ENCODE measurements at places on chromosomes 4 and X.

- DNase-seq: no peak
Measured at GRCh38 chrX:17882680-17883079, 21.6 kb upstream of the RAI2 start.

GRCh38 chr4:53346920-53347852, 18.7 kb downstream of the SCFD2 start:
- DNase-seq: no peak

GRCh38 chr4:83723609-83724008, 187.7 kb downstream of the GPAT3 start:
- no peak for DNase-seq

DNA sequence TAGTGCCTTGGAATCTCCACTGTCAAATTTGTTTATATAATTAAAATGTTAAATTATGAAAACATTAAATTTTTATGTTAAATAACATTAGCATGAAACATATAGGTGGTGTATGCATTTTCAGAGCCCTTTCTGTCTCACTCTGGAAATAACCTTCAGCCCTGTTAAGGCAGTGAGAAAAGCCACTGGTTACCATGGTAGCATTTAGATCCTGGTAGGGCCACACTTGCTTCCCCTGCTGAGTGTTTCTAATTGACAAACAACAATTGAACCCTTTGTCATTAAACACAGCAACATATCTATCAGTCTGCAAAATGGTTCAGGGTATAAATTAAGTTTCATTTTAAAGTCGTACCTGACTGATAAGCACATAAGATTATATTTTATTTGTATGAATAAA, 63.5 kb downstream of the PDK3 start:
- DNase-seq: no peak

DNA sequence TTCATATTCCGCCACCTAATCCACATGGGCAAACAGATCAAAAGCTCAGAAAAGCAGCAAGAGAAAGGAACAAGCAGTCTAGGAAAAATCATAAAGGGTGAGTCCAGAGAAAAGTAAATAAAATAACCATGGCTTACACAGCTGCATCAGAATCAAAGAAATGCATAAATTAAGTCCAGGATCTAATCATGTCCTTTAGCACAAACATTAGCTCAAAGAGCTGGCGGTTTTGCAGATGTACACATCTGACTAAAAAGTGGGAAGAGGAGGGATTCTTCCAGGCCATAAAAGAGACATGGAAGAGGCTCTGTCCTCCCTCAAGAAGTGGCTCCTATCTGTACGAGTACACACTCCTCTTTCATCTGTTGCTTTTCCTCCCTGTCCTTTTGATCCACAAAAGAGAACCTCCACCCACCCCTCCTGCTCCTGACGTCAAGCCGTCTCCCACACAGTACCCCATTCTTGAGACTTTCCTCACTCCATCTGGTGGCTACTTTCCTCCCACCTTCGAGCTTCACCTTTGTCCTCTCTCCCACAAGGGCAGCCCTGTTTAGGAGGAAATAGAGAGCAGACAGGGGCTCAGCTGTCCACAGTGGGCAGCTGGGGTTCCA, 92.5 kb downstream of the RASL11B start:
- no peak for DNase-seq

DNA sequence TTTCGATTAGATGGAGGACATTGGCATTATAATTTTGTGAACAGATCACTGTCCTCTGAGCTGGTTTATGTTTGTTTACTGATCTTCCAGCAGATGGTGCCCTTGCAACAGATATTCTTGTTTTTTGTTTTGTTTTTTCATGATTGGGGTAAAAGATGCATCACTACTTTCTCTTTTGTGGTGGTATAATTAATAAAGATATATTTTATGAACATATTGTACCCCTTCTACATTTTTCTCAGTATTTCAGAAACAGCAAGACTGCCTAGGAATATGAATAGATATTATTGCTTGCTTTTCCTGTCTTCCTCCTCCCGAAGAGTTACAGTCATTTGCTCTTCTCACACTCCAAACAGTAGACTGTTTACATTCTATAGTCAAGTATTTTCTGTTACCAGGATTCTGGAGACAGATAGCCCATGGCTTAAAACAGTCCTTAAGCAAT, 905.2 kb downstream of the TRAM1L1 start:
- DNase-seq: no peak

GRCh38 chrX:78650906-78651437, 8.2 kb downstream of the RTL3 start:
- DNase-seq: no peak

- peak; percentile 14 for DNase-seq
Measured at GRCh38 chr4:53161051-53161786, 204.6 kb downstream of the SCFD2 start.

DNA sequence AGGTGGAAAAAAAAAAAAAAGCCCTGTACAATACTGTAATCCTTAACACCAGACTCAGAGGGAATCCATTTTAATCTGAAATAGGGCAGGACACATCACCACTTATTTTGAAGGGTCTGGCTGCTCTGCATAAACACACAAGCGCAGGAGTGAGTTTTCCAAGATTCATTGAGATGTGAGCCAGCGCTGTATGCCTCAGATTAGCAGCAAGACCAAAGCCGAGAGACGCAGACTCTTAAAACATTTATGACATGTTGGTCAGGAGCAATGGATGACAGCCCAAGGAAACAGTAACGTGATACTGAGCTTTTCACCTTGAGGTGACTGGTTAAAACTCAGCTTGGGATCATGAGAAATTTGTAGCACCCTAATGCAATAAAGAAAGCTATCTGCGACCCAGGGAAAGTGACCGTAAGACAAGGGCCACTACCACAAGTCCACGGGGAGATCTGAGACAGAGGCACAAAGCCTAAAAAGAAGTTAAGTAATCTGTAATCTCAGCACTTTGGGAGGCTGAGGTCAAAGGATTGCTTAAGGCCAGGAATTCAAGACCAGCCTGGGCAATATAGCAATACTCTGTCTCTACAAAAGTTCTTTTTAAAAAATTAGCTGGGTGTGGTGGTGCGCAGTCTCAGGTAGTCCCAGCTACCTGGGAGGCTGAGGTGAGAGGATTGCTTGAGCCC, 210.6 kb downstream of the COL25A1 start:
- no peak for DNase-seq

DNA sequence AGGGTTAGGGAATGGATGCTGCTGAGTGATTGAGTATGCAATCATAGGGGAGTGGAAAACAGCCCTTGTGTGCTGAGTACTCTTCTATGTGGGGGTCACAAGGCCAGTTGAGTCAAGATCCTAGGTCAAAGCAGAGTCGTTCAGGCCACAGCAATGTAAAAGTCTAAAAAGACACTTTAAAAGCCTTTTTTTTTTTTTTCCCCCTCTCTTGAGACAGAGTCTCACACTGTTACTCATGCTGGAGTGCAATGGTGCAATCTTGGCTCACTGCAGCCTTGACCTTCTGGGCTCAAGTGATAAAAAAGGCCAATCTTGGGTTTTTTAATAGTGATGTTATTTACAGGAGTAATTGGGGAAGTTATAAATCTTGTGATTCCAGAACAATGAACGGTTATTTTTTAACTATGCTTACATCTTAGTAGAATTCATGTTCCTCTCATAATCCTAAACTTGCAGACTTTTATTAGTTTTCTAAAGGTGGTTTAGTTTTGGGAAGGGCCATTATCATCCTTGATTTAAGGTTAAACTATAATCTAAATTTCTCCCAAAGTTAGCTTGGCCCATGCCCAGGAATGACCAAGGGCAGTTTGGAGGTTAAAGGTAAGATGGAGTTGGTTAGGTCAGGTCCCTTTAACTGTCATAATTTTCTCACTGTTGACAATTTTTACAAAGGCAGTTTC, 82.2 kb upstream of the BMP2K start:
- DNase-seq: no peak

DNA sequence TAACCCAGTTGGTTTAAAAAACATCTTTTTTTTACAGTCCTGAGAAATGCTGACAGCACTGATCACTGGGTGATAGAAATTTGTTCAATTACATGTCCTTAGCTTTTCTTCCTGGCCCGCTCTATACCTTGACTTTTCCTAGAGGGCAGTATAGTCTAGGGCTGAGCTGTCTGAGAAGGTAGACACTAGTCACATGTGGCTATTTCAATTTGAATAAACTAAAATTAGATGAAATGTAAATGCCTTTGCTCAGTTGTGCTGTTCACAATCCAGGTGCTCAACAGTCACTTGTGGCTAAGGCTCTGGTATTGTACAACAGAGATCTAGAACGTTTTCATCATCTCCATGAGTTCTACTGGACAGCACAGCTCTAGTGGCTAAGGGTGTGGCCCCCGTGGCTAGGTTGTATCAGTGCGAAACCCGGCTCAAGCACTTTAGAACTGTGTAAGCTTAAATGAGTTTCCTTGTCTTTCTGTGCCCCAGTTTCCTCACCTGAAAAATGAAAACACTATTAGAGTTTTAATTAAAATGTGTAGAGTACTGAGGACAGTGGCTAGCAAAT, 111.6 kb upstream of the WDR17 start:
- no peak for DNase-seq

DNA sequence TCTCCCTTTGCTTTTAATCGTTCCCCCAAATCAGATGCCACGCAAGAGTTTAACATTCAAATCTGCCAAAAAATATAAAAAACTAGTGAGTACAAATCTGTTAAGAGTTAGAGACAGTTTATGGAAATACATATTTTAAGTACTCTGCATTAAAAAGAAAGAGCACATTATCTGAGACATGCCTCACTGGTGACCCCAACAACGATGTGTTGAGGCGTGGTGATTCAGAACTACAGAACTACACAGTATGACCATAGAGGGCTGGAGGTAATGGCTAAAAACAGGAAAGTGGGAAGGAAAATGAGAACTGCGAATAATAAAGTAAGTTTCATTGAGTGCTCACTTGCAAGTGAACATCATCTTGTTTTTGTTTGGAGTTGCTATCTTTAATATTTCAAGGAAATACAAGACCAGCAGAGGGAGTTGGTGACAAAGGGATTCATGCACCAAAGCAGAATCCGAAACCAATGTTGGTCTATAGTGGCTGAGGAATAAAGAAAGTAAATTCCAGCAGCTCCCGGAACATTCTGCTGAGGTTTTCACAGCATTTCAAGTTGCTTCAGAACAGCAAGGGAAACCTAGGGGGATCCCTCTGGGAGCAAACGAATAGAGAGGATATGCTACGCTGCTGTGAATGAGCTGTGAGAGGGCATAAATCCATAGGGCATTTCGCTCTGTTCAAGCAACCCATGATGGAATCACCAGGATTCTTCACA, 92.2 kb downstream of the DCHS2 start:
- DNase-seq: peak; percentile 8

- peak; percentile 62 for DNase-seq
Measured at GRCh38 chr4:151012820-151013219, 2.3 kb downstream of the LRBA start.

- peak; percentile 14 for DNase-seq
Measured at GRCh38 chr4:92012899-92013867, 290.6 kb upstream of the GRID2 start.

DNA sequence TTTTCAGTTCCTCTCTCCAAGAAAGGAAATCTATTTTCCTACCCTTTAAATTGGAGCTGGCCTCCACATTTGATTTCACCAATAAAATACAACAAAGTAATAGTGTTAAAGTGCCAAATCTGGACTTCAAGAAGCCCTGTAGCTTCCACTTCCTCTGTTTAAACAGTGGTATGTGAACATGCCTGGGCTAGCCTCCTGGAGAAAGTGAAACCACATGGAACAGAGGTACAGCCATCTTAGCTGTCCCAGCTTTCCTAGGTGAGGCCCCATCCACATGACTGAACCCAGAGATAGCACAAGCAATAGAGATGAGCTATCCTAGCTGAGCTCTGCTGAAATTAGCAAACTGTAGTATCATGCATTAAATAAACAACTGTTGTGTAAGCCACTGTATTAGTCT, 131.8 kb upstream of the VCX start:
- peak; percentile 9 for DNase-seq

DNA sequence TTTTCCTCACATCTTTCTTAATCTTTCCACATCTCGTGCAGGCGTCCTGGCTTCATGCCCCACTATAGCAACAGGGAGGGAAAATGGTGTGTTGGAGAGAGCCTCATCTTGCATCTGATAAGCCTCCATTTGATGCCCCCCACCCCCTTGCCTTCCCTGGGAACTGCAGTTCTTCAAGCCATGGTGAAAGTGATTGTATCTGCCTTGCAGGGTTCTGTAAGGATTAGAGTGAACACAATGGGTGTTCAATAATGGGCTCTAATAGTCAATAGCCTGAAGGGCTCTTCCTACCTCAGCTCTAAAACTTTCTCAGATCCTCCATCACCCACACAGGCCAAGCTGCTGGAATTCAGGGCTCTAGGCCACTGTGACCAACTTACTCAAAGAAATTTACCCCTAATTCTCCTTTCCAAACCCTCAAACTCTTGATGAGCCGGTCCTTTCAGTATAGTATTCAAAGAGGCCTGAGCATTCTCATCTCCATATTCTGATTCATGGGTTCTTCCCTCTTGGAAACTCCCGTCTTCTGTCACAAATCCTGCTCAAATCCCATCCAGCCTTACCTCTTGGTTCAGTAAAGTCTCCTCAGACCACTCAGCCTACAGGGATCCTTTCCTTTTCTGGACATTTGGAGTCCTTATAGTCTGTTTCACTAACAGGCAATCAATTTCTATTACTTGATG, 128.3 kb upstream of the TRIM2 start:
- DNase-seq: no peak

DNA sequence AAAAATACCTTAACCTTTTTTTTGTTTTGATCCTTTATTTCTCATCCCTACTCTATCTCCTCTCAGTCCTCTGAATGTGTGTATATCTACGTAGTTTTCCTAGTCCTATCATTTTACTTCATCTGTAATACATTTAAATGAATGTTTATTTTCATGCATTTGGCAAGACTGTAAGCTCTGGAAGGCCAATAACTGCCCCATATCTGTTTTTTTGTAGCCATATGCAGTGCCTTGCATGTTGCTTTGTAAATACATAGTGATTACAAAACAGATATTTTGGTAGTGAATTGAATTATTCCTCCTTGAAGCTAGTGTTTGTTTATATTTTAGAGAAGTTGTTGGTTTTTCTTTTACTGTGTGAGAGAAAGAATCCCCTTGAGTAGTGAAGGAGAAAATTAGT, 450.2 kb downstream of the PCDH18 start:
- no peak for DNase-seq

GRCh38 chr4:8394061-8394519, 46.4 kb downstream of the ACOX3 start:
- DNase-seq: no peak

- DNase-seq: peak; percentile 64
Measured at GRCh38 chr4:78864405-78865024, 74.7 kb downstream of the PAQR3 start.

DNA sequence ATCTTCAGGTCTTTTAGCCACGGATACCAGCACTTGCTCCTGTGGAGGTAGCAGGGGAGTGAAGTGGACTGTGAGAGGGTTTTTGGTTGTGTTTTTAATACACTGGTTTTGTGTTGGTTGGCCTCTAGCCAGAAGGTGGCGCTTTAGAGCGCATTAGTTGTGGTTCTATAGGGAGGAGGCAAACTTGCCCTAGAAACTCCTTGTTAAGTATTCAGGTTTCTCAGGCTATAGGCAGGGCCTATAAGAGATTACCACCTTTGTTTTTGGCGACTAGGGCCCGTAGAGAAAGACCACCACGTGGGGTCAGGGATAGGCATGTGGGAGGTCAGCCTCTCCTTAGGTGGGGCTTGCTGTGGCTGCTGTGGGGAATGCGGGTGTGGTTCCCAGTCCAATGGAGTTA, 221.6 kb upstream of the SPANXN4 start:
- no peak for DNase-seq

GRCh38 chr4:150181536-150181935, 103.3 kb downstream of the DCLK2 start:
- DNase-seq: peak; percentile 10

GRCh38 chr4:183897193-183897592, 7.9 kb upstream of the STOX2 start:
- no peak for DNase-seq

GRCh38 chr4:113248320-113248719, 198.9 kb downstream of the ANK2 start:
- no peak for DNase-seq

Data from large intestine (tissue), 12 donors.